ENCODE measurements at places on chromosomes 5 and 9.

GRCh38 chr5:175671013-175671412 is 13.1 kb downstream of the HRH2 start:
- no peak for DNase-seq

DNA sequence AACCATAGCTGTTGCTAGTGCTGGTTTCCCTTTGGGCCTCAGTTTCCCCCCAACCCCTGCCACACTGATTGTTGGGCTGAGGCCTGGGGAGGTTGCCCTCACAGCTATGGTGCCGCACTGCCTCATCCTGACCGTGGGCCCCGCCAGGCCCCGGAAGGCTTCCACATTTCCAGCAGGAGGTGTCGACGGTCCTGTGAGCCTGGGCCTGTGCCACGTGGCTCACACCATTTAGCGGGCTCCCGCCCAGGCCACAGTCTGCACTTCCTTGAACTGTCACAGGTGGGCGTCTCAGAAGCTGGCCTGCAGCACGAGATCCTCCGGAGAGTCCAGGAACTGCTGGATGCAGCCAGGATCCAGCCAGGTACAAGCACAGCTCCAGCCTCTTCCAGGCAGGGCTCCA is 45.7 kb downstream of the LRSAM1 start:
- no peak for DNase-seq

- no peak for DNase-seq
Measured at GRCh38 chr9:108600896-108601295, 254.9 kb downstream of the ACTL7B start.

DNA sequence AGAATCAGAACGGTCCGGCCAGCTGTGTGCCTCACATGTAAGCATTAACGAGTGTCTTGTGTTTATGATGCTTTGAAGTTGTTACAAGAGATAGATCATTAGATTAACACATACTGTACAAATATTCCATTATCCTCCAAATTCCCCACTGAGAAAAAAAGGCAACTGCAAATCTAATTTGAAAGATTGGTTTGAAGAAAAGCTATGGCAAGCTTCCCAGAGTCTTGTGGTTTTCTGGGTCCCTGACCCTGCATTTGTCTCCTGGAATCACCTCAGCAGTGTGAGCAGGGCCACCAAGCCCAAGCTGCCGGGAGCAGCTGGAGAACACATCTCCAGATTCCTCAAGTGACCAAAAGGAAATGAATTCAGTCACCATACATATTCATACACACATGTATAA is 36.9 kb upstream of the ADAMTS16 start:
- no peak for DNase-seq

DNA sequence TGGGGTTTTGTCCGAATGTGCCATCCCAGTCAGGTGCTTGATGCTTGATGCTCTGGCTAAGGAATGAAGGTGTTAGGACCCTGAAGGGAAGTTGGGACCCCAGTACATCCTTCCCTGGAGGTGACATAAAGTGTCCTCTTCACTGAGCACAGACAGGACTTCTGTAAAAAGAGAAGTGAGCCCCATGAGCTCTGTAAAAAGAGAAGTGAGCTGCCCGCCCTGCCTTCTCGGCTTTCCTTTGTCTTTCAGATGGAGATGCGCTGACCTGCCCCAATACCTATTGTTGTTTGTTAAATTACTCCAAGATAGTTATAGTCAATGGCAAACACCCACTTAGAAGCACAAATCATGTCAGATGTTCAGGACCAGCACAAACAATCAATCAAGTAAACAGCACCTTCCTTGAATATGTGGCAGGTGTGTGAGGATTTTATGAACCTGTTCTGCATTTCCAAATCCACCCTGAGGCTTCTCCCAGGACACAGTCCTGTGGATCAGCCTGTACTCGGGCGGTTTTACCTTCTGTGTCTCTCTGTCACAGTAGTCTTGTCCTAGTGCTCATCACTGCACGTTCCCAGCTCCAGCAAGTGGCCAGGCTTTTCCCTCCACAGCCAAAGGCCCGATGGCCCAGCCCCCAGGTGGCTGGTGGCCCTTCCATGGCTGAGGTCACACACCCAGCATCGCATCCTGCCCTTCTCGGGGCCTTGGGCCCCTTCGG is 191.4 kb downstream of the MTRR start:
- DNase-seq = no peak

DNA sequence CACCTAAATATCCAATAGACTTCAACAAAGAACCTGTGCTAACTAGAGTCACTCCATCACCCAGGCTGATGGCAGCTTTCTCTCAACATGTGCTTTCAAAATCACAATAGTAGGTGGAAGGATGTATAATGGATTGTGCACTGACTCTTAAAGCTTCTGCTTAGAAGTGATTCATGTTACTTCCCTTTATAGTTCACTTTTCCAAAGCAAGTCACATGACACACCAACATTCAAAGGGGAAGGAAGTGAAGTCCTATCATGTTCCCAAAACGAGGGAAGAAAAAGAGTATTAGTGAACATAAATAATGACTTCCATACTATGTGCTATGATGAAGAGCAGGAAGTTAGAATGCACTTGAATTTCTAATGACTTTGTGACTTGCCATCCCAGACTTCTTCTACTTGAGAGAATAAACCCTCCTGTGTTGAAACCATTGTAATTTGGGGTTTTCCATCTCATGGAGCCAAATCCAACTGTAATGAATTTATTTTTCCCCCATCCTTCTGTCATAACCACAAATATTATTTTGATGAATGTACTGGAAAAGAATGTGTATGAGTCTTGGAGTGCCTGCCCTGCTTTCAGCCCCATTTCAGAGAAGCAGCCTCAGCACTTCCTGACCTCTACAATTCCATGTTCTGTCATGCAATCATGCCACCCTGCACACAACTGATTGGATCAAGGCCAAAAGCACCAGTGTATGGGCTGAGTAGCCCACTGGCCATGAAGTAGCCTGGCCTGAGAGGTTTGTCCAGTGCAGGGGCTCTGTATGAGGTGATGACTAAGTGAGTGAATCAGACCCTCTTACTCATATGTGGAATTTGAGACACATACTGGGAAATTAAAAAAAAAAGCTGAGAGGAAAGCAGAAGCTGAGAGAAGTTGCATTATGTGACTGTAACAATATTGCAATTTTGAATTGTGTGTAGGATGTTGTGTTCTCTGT is 525.9 kb upstream of the CLINT1 start:
- DNase-seq = peak; percentile 17

DNA sequence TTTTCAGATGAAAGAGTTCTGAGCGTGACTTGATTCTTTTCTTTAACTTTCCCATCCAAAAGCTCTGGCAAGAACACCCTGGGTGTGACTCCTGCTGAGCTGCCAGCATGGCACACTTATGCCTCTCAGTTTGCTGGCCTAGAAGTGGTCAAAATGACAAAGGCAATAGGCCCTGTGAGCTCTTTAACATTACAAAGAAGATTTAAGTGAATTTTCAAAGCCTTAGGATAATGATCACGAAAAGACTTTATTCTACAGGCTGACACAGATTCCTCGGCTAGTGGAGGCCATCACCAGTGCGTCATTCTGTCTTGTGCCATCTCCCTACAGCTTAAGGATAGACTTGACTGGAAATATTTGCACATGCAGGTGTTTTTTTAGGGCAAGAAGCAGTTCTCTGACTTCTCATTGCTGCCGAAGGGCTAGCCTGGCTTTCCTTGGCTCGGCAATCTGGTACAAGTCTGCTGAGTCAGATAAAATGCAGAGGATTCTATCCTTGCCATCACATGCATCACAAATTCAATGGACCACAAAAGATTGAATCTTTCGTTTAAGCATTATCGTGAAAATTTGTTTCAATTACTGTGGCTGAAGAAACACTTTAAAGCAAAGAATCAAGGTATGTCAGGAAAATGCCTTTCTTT is 311.5 kb downstream of the COX7C start:
- DNase-seq = no peak

GRCh38 chr9:81717061-81717746 is 27.9 kb upstream of the TLE1 start:
- no peak for DNase-seq

Data from CD4-positive, alpha-beta T cell treated with Interleukin-15 for 1 hour (primary cell).